Amniotic stem cell (primary cell): ENCODE measurements at places on chromosomes 6 and 20.

DNA sequence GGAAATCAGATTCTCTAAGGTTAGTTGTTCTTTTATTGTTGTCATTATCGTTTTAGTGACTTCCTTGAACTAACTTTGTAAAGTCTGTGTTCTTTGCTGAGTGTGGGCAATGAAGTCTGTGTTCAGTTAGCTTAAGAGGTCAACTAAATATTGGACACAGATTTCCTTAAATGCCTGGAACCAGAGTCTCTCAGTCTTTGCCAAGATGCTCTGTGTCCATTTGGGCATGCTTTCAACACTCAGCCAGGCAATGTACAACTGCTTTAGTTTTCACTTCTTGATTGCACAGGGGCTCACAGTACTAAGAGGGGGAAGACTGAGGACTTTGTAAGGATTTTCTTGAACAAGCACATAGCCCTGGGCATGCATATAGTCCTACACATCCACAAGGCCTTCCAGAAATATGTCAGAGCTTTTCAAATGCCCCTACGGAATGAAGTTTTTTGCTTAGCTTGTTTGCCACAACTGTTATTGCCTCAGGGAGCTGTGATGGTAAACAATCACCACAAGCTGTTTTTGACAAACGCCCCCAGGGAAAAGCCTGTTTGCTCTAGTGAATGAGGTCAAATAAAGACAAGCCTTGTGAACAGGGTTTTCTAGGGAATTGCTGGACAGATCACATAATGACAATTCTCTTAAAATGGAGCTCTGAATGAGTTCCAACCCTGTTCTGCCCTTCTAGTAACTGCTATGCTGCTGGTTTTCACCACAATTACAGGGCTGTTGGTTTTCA lies 82.5 kb downstream of the B3GAT2 start:
- no peak for DNase-seq

- DNase-seq: no peak
Measured at GRCh38 chr6:54431466-54431865, 123.2 kb downstream of the TINAG start.

- no peak for DNase-seq
Measured at GRCh38 chr6:3541006-3541585, 84.2 kb upstream of the SLC22A23 start.

GRCh38 chr20:35619196-35620095 lies 3.8 kb downstream of the SPAG4 start:
- DNase-seq: no peak

DNA sequence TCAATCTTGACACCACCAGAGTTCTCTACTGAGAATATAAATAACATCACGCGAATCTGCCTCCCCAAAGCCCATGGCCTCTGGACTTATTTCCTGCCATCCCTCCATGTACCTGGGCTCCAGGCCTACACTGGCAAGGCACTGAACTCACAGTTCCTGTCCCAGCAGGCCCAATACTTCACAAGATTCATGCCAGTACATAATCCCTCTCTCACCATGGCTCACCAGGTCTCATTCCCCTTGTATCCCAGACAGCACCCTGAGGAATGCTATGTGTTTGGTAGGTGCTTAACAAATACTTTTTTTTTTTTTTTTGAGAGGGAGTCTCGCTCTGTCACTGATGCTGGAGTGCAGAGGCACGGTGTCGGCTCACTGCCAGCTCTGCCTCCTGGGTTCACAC lies 1.9 kb downstream of the KIF16B start:
- no peak for DNase-seq

DNA sequence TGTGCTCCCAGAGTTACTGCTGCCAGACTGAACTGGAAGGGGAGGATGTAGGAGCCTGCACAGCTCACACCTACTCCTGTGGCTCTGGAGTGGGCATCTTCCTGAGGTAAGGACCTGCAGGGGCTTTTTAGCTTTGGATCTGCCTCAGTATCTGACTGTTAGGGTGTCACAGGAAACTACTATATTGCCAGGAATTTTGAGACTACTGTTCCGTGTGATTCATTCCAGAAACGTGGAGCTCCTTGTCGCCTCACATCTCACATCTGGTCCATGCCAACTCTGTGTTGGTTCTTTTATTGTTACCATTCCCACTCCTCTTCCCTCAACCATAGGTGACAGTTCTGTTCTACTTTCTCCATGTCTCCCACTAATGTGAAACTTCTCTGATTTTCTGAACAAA lies 34.1 kb downstream of the PRPH2 start:
- no peak for DNase-seq

GRCh38 chr6:160766989-160767646 lies 65.1 kb downstream of the PLG start:
- DNase-seq: no peak

- no peak for DNase-seq
Measured at GRCh38 chr6:106684011-106684410, 54.6 kb downstream of the QRSL1 start.

- DNase-seq: no peak
Measured at GRCh38 chr6:126795161-126795560, 323.3 kb upstream of the RSPO3 start.

DNA sequence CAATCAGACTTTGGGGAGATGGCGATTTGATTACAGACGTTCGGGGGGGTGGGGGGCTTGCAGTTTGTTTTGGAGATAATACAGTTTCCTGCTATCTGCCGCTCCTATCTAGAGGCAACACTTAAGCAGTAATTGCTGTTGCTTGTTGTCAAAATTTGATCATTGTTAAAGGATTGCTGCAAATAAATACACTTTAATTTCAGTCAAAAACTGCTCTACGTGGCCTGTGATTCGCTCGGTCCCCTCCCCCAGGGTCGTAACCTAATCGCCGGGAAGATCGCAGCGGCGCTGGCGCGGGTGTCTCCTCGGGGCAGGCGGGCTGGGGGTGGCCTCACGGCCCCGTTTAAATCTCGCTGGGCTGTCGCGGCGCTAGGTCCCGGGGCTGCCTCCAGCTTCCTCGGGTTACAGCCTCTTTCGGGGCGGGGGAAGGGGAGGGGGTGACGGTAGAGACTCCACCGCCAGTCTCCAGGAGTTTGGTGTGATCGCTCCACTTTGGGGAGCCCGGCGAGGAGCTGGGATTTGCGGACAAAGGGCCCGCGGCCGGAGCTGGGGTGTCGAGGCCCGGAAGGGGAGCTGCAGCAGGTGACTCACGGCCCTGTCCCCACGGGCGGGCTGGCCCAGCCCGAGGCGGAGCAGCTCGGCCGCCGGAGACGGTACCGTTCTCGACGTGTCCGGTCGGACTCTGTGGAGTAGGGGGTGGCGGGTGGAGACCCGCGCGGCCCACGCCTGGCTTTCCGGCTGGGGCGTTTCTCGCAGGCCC lies 4.2 kb downstream of the FOXC1 start:
- no peak for DNase-seq

DNA sequence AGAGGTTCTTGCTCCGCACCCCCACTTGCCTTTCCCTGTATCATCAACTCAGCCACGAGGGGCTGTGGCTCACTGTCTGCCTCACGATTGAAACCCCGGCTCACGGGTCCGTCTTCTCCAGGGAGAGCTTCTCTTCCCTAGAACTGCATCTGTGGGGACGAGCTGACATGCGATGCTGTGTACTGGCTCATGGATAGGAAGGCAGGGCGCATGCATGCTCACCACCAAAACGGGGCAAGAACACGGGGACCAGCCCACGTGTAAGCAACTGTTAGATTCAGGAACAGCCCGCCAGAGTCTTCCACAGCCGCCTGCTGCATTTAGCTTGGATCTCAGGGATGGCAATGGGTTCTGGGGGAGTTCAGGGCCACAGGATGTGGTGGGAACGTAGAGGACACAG lies 275.9 kb upstream of the CDH4 start:
- no peak for DNase-seq

- DNase-seq: no peak
Measured at GRCh38 chr6:24251339-24251738, 106.5 kb downstream of the DCDC2 start.

GRCh38 chr6:6823568-6824224 lies 235.2 kb downstream of the LY86 start:
- DNase-seq: no peak

GRCh38 chr6:12969966-12970365 lies 253.4 kb downstream of the PHACTR1 start:
- DNase-seq: no peak

DNA sequence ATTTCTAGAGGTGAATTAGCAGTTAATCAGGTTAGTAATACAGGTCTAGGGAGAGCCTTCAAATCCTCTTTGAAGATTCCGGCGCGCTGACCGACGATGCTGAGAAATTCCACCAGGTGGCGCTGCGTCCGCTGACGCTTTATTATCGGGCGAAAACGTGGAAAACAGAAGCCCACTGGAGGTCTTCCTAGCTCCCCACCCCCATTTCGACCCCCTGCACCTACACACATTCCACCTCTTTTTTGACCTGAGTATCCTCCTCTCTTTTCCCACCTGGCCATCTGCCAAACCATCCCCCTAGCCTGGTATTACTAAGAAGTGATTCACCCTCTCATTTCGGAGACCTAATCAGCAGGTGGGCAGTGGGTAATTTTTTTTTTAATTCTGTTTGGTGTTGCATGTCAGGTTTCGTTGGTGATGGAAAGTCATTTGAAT lies 65.4 kb upstream of the RIN2 start:
- no peak for DNase-seq

DNA sequence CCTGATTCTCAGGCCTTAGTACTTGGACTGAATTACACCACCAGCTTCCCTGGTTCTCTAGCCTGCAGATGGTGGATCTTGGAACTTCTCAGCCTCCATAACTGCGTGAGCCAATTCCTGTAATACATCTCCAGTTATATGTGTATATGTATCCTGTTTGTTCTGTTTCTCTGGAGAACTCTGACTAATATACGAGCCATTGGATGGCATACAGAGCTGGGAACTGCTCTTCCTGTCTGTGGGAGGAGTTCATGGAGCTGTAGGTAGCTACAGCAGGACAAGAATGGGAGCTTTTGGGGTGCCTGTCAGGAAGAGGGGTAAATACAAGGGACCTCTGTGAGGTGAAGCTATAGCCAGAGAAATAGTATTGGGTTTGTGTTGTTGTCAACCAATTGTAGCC lies 41.2 kb downstream of the TMEM14A start:
- DNase-seq: no peak

GRCh38 chr6:100167585-100167984 lies 173.6 kb upstream of the MCHR2 start:
- DNase-seq: no peak

DNA sequence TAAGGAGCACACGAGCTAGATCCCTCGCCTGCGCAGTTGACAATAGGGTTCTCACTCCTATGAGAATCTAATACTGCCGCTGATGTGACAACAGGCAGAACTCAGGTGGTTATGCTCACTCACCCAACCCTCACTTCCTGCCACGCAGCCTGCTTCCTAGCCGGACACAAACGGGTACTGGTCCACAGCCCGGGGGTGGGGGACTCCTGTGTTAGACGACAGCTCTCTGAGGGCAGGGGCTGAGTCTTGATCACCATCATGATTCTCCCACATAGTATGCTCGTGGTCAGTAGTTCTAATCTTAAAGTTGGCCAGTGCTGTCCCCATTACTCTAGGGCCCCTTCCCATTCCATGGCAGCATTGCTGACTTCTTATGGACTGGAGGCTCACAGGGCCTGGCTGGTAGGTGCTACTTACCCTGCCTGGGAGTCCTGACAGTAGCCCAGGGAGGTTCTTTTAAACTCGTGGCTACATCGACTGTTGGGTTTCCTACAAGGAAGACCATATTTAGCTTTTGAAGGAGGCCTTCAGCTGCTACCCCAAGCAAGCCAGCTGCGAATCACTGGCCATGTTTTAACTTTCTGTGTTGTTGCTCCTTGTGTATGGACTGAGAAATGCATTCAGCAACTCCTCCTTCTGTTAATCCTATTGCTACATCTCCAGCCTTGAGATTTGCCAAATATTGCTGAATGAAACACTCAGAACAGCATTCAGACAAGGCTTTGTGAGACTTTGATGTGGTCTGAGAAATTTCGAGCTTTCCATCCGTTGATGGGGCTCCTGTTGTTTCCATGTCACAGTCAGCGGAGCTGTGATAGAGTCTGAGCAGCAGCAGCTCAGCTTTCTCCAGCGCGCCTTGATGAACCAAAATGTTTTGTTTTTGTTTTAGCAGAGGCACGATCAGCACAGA lies 300.3 kb downstream of the NRN1 start:
- no peak for DNase-seq

DNA sequence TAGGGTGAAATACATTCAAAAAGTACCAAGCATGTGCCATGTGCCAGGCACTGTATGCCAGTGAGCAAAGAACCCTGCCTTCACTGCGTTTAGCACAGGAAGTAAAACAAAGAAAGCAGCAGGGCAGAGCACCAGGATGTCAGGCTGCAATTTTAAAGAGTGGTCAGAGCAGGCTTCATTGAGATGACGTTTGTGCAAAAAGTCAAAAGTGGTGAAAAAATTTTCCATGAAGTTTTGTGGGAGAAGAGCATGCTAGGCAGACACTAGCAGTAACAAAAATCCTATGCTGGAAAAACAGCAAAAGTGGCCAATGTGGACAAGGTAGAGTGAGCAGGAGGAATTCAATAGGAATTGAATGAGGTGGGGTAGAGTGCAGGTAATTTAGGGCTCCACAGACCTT lies 31.3 kb downstream of the AKIRIN2 start:
- no peak for DNase-seq
